Daoy (cell line): ENCODE measurements at places on chromosomes 3 and 15.
A peak's percentile ranks its signal among the peaks of the same experiment; 100 is the strongest.

DNA sequence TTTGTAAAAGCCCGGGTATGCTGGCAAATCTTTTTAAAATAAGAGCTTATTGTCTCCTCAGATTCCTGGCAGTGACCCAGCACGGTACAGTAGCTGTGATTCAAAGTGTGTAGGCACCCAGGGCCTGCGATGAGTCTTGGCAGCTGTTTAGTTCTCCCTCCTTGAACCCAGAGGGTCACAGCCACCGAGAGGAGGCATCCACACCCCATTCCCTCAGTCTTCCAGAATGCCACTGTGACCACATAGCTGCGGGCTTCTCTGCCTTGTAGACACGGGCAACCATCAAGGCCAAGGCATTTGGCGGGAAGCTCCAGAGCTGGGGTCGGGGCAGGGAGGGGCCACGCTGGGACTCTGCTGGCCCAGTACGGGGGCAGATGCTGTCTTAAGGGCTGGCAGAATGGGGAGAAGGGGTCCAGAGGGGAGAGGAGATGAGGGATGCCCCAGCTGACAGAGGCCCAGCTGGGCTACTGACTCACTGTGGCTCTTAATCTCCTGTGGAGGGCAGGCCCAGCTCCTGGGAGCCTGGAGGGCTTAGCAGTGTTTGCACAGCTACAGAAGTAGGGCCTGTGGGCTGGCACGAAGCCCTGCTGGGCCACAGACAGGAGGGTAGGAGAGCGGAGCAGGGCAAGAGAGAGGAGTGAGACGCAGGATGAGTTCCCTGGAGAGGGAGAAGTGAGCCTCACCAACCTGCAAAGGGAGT, 68.8 kb upstream of the DLG1 start:
- DNase-seq, result peak; percentile 99

GRCh38 chr3:111797171-111797615, 61.9 kb upstream of the PHLDB2 start:
- no peak for DNase-seq

GRCh38 chr15:75307778-75308390, 25.2 kb downstream of the GOLGA6D start:
- peak; percentile 73 for DNase-seq

DNA sequence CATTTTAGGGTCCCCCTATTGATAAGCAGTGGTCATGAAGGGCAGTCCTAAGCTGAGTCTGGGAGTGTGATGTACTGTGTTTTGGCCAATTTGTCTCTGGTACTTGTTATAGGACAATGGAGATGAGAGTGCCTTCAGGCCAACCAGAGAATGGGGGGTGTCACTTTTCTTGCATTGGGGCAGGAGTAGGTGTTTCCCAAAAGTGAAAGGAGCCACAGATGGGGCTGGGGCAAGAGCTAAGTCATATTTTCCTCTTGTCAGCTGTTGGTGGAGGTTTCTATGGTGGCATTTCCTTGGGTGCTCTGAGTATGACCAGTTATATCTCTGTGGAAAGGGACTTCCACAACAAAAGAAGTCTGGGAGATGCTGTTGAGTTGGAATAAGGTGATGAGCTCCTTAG, 24.7 kb upstream of the BSN start:
- DNase-seq, result no peak

- no peak for DNase-seq
Observed at GRCh38 chr3:11410564-11410963, 138.4 kb downstream of the ATG7 start.

DNA sequence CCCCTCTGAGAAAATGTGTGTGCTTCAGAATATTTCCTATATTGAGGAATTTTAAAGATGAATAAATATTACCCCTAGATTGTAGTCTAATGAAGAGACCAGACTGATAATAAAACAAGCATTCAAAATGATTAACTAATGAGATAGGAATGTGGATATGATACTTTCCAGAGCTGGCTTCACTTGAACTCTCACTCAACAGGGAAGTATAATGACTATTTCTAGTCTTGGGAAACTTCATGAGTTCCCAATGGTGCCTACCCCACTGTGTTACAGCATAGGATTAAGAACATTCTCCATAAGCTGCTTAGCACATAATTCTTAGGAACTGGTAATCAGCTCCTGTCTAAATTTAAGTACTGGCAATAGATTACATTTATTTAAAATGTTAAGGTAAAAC, 261.5 kb upstream of the ZNF385D start:
- no peak for DNase-seq

DNA sequence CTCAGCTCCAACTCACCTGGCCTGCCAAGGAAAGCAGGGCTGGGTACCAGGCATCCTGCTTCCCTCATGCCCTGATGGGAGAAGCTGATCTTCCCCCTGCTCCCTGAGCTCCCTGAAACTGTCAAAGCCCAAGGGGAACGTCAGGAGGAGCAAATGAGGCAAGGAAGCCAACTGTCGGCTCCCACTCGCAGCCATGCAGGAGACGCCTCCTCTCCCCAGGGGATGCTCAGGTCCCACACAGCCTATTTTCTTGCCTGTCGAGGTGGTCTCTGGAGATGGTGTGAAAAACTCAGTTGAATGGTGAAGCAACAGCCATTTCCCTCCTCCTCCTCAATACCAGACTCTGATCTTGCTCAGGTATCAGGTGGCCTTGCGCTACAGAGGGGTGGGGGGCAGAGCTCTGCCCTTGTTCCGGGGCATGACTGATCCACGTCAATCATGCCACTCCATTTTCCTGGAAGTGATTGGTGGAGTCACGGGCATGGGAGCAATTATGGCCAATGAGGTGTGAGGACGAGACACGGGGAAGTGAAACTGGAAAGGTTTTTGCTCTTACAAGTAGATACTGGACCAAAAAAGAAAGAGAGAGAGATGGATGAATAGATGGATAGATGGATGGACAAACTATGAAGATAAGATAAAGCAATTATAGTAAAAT, 58.2 kb downstream of the SLC6A1 start:
- no peak for DNase-seq

- DNase-seq, result peak; percentile 47
Observed at GRCh38 chr3:195101001-195101583, 169.9 kb downstream of the XXYLT1 start.

DNA sequence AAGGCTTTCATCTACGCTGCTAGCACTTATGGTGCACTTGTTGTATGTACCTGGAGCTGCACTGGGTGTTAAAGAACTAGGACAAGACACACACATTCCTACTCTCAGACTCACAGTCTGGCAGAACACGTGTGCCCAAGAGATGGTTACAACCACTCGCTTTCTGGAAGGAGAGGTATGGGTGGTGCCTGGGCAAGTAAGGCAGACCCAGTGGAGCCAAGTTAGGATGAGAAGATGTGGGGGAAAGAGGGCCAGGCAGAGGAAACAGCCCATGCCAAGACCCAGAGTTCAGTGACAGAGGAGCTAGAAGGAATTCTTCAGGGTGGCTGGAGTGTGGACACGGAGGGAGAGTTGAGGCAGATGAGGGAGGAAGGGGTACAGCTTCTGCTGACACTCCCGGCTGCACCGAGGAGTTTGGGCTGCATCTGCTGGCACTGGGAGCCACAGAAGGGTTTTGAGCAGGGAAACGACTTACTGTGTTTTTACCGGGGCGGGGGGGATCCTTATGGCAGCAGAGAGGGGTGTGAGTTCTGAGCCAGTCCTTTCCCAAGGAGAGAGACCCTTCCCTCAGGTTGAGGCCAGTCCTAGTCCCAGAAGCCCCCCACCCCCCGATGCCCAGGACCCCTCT, 59.0 kb downstream of the GRIP2 start:
- no peak for DNase-seq

DNA sequence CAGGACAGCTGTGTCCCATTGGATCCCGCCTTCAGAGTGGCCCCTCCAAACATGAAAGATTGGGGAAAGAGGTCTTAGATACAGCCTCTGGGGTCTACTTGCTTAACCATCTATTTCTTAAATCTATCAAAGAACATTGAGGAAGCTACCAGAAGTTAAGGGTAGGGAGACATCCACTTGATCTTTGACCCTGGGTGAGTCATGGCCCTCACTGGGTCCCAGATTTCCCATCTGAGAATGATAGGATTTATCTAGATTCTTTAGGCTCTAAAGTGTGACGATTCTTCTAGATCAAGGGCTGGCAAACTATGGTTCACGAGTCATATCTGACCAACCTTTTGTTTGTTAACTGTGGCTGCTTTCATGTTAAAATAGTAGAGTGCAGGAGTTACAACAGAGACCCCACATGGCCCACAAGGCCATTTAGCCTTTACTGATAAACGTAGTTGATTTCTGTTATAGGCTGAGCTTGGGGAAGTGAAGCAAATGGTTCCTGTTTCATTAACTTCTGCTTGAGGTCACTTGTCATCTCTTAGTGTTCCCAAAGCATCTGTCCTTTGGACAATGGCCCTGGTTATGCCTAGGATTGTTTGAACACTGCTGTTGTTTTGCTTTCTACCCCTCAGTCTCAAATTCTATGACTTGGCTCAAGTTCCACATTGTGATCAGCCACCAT, 8.0 kb downstream of the MUC13 start:
- no peak for DNase-seq

DNA sequence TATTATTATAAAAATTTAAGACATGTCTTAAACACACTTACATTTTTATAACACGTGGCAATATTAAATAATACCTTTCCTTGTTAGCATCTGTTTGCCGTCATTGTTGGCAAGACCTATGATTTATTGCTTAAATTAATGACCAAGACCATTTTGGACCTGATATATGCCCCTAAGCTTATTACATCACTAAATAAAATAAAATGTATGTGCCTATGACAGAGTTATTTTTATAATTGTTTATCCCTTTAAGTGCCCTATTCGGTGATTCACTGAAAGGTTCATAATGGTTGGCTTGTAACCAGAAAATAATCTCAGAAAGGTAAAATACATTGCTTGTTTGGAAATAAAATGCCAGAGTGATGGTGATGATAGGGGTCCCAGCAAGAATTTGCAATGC, 17.5 kb downstream of the CDIN1 start:
- DNase-seq, result no peak

DNA sequence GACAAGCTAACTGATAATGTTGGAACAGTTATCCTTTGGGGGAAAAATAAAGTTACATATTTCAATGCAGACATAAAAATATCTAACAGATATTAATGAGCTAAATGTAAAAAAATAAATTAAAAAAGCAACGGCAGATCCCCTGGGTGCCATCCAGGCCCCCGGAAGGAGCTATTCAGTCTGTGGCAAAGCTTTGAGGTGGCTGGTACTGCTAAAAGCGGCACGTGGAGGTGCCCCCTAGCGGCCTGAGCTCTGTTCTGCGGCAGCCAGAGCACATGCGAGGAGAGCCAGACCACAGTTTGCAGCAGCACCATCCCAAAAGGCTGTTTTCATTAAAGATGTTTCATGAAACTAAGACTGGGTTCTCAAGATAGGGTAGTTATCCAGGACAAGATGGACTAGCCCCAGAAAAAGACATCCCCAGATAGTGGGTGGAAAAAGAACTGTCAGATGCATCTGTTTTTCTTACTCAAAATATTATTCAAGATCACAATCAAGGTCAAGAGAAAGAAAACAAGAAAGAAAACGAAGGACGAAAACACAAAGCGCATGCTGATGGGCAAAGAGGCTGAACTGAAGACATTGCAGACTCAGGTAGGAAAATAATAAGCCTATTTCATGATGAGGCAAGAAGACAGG, 18.7 kb downstream of the AP3S2 start:
- DNase-seq, result peak; percentile 78

GRCh38 chr3:72361990-72362389, 486.3 kb downstream of the SHQ1 start:
- no peak for DNase-seq

GRCh38 chr3:172071780-172072330, 32.5 kb downstream of the FNDC3B start:
- DNase-seq, result no peak

DNA sequence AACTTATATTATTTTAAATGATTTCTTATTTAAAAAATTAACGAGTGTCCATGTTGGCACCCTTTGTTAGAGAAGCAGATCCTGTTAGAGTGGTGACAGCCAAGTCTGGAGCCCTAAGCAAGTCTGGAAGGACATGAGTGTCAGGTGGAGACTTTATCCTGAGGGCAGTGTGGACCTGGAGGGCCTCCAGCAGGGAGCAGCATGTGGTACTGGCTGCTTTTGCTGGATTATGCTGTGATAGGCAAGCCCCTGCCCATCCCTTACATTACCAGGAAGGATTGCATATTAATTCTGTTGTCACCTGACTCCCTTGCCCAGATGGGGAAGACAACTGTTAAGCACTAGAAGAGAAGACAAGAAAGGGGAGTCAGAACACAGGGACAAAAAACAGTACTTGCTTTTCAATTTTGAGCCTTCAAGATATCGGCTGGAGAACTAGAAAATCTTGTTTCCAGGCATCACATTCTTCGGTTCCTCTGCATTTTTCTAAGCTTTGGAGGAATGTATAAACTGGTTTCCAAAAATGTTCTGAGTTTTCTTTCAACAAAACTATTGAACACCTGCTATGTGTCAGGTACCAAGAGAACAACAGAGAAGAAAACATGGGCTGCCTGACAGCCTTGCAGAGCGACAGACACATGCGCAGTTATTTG, 22.7 kb downstream of the ZNF860 start:
- no peak for DNase-seq

DNA sequence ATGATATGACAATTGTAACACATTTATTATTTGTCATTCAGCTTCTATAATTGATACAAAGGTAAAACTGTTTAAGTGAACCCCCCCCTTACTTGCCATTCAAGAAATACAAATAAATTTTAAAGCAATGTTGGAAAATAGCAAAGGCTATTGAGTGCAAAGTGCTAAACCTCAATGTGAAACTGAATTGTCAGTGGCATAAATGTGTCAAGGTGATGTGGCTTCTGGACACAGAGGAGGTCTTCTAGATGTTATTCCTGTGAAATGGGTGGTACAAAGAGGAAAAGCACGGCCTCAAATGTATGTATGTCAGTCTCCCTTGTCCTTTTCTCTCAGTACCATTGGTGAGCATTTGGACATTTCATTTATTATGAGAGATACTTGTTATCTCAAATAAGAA, 149.4 kb downstream of the MCTP2 start:
- DNase-seq, result no peak

GRCh38 chr15:98917417-98917816, 90.2 kb downstream of the PGPEP1L start:
- no peak for DNase-seq

GRCh38 chr15:74784426-74785193, 2.7 kb downstream of the CSK start:
- DNase-seq, result no peak

- no peak for DNase-seq
Observed at GRCh38 chr15:92407916-92408315, 14.2 kb downstream of the ST8SIA2 start.

DNA sequence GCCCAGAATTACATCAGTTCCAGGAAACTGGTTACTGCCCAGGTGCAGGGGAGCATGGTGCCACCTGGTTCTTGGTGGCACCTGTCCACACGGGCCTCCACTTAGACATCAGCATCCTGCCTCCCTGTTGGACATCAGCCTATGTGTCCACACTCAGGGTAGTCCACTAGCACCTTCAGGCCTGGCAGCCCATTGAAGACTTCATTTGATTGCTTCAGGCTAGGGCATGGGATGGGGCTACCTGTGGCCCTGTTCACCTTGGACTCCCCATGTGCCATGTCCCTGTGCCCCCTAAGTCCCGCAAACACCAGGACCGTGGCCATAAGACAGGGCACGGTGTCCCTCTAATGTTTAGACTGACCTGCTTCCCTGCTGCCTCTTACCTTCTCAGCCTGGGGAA, 30.9 kb downstream of the CYP8B1 start:
- no peak for DNase-seq

GRCh38 chr3:196641333-196642054, 2.0 kb downstream of the NRROS start:
- no peak for DNase-seq
